ENCODE measurements at places on chromosomes 7 and 10.

GRCh38 chr7:90250601-90251303 is 5.8 kb downstream of the CFAP69 start:
- DNase-seq: no peak

- DNase-seq: no peak
These were observed 25.1 kb downstream of the PARD3 start for GRCh38 chr10:34789966-34790506.

- DNase-seq: no peak
These were observed 87.3 kb upstream of the TRIL start for GRCh38 chr7:29045258-29046086.

DNA sequence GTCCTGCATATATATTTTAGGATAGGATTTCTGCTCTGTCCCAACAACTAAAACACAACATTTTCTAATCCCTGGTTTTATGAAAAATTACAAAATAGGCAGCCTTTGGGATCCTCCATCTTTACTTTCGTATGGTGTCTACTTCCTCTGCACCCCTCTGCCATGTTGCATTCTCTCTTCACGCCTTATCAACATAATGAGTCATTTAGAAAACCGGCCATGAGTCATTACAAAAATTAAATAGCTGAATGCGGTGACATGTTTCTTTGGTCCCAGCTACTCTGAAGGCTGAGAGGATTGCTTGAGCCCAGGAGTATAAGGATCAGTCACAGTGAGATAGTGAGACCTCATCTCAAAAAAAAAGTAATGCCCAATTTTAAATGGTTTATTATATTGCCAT is 148.1 kb upstream of the CELF2 start:
- no peak for DNase-seq

GRCh38 chr7:37007268-37007667 is 283.0 kb upstream of the AOAH start:
- DNase-seq: no peak

DNA sequence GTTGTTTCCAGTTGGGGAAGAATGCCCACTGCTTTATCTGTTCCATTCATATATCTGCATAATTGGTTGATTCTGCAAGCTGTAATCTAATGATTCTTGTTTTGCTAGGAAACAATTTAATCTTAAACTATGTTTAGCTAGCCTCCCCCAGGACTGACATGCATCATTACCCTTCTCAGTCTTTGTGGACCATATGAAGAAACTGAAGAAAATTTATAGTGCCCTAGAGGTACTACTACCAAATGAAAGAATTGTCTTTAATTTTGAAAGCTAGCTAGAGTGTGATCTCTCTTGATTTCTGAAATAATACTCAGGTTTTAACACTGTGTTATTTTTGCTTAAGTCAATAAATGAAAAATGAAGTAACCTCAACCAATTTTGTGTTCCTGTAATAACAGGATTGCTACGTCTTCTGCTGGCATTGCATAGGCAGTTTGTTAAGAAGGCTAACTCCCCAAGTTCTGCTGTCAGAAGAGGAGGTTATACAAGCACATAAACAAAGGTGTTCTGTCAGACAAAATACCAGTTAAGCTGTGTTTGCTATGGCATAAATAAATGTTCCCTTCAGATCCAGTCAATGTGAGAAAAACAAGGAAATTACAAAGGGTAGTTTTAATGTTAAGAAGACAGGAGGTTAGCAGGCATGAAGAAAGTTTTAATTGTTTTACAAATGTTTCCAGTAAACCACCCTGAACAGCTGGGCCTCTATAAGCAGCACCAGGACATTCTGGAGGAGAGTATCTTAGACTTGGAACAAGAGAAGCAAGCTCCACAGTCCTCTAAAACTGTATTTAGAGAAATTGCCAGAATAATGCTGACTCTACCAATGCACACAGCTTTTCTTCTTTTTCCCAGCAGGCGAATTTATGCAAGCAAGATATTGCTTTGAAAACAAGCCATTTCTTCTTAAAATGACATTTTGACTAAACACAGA is 90.3 kb upstream of the CTTNBP2 start:
- no peak for DNase-seq

GRCh38 chr7:137086896-137087295 is 218.4 kb downstream of the CHRM2 start:
- DNase-seq: no peak

- no peak for DNase-seq
These were observed 81.9 kb downstream of the EGFR start for GRCh38 chr7:55100544-55101327.

DNA sequence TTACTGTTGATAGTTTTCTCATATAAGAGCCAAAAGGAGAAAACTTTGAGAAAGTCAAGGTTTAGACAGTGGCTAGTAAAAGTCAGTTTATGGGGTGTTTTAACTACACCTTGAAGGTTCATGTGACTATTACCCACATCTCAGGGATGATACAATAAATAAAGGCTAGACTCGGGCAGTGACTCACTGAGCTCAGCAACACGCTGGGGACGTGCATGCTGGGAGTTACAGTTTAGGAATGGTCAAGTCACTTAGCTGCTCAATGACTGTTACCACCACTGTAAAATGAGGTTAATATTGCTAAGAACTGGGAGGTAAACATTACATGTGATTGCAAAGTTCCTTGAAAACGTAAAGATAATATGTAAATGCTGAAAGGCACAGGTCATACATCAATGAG is 1254.4 kb upstream of the PHF14 start:
- DNase-seq: no peak

DNA sequence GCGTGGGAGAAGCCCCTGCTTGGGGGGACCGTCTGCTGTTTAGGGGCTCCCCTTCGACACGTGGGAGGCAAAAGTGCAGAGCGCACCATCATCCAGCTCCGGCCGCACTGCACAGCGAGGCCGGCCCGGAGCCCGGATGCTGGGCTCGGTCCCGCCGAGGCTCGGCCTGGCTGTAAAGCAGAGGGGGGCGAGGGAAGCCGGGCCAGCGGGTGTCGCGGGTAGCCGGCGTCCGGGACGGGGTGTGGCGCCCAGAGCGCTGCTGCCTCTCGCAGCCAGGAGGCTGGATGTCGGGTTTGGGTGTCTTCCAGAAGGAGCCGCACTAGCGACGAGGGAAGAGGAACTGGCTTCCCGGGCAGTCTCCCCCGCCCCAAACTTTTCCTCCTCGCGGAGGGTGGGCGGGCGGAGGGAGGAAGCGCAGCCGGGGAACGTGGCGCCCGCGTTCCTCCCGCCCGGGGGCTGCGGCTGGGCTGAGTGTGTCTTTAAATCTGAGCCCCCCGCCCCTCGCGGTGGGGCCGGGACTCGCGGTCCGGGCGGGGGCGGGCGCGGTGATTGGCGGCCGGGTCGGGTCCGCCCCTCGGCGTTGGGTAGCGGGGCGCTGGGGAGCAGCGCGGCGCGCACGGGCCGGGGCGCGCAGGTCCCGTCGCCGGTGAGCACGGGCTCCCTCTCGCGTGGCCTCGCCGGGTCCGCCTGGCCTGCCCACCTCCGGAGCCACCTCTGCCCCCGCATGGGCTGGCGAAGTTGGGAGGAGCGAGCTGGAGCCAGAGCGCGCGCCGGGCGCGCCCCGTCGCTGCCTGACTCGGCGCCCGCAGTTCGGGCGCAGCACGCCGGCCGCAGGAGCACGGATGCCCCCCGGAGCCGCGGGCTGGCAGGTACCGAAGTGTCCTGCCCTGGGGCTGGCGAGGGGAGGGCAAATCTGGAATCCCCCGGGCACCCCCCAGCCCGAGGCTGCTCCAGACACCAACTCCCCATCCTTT is at the start of gene PALD1:
Gene PALD1 (plus strand): TSS at position 577 of the 974 bp plus-strand sequence. CDS start 47,185 bp downstream, outside the sequence.
- DNase-seq: no peak

DNA sequence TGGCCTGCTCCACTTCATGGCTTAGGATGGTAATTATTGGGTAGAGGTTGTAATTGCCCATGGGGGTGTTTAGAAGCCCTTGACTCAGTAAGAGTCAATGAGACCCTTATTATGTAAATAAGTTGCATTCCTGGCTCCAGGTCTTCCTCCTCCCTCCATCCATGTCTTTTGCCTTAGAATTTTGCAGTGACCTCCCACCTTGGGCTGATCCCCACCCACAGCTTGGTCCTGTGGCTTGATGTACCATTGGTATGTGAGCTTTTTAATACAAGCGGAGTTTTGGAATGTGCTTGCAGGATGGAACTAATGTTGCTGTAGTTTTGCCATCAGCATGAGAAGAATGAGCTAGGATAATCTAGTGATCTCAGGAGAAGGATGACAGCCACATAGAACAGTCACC is 73.2 kb upstream of the DGKI start:
- no peak for DNase-seq

DNA sequence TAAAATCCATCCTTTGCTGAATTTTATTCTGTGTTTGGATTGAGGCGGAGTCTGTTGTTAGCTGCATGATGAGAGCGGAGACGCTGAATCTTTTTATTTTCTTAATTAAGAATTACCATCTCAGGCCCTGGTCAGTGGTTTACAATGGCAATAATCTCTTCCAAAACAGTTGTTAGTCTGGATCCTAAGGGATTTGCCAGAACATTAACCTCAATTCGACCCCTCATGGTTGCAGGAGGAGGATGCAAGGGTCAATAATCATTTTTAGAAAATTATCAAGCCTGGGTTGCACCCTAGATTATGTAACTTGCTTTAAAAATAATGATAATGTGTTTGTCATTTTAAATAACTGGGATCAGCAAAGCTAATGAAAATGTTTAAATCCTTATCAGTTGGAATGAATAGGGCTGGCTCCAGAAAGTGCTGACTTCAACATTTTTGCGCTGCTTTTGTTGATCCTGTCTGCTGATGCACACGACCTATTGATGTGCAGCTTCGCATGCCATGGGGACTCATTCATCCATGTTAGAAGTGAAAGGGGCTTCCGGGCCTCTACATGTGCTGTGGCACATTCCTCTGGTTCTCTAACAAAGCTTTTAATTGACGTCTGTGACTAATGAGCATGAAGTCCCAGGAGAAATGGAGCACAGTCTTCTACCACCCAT is 80.7 kb upstream of the KIAA1217 start:
- DNase-seq: no peak

- DNase-seq: no peak
These were observed 82.6 kb downstream of the CACNB2 start for GRCh38 chr10:18222866-18223265.

- no peak for DNase-seq
These were observed 72.8 kb downstream of the INSYN2A start for GRCh38 chr10:127123626-127124025.

Measured in keratinocyte (primary cell).